ENCODE measurements at places on chromosomes 6 and 20. TPM values are rescaled to one million over a fixed set of nuclear protein-coding genes. Genes with fewer than 3 reads are reported as not detected.

Gene BMP7
- total RNA-seq = 24.7 TPM

Gene FAXC
- total RNA-seq = 24.5 TPM

Gene EMILIN3
- total RNA-seq = 0.71 TPM

DNA sequence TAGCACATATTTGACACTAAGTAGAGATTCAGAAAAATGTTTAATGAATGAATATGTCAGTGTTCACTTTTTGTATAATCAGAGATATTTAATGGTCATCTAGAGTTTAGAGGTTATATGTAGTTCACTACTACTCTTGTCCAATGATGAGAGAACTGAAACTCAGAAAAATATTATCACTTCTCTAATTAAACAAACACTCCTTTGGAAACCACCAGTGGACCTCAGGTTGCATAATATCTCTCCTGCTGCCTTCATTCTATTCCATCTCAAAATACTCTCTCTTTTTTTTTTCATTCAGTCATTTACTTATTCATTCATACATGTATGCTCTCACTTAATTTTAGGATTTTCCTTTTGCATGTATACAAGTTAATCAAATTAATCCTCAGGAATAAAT, 423.1 kb upstream of the RNF217 start:
- ATAC-seq = no peak

GRCh38 chr6:53691667-53692133, 26.1 kb upstream of the KLHL31 start:
- ATAC-seq = no peak

- no peak for ATAC-seq
These were observed 3.1 kb upstream of the ATXN1 start for GRCh38 chr6:16764188-16764950.
